Karpas-422 (cell line): ENCODE measurements at places on chromosomes 7 and 10.
A peak's percentile ranks its signal among the peaks of the same experiment; 100 is the strongest.

GRCh38 chr7:30595436-30596013, 847 bp downstream of the GARS1 start:
- DNase-seq = no peak
- H3K4me3 ChIP-seq = peak overlapping the region; percentile 89
- peaks cover 32% of the 10 kb centered on the region for H3K36me3 ChIP-seq
- peaks cover 21% of the 10 kb centered on the region for H3K4me1 ChIP-seq

DNA sequence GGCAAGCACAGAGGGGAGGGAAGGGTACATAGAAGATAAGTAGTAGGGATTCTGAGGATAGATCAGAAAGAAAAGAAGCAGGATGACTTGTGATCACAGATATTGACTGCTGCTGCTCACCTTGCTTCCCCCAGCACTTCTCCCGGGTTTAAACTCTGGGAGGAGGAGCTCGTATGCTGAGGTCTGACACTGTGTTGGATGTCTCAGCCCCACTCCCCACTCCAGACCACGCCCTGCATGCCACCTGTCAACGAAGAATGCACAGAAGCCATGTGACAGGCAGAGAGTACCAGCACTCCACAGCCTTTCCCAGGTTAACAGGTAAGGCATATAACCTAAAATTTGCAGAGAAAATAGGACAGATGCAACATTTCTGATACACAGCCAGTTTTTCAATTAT, 388.9 kb downstream of the TNS3 start:
- no peak overlapping the region for H3K4me3 ChIP-seq
- H3K36me3 ChIP-seq = no peaks in the 10 kb centered on the region
- no peak overlapping the region for H3K27ac ChIP-seq
- no peak for DNase-seq
- H3K27me3 ChIP-seq = no peaks in the 10 kb centered on the region

DNA sequence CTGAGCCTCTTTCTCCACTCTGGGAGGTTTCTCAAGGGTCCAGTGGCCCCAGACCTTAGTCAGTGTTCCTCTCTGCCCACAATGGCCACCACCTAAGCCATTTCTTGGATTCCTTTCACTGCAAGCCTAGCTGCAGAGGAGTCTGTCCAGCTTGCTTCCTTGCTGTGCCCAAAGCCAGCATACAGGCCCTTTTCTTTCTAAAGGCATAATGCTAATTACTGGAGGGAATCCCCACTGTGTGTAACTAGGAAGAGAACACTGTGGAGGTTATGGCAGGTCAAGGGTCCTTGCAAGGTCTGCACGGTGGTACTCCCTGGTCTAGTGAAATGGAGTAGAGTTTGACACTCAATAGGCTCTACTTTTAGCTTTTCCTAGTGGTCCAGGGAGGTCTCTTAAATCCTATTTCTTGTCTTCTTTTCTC, 70.4 kb upstream of the CC2D2B start:
- no peak for DNase-seq
- peaks cover 21% of the 10 kb centered on the region for H3K4me1 ChIP-seq
- no peaks in the 10 kb centered on the region for H3K27me3 ChIP-seq
- H3K27ac ChIP-seq = no peak overlapping the region
- no peak overlapping the region for H3K4me3 ChIP-seq
- H3K36me3 ChIP-seq = no peaks in the 10 kb centered on the region

- no peaks in the 10 kb centered on the region for H3K4me1 ChIP-seq
- H3K27ac ChIP-seq = no peak overlapping the region
- no peaks in the 10 kb centered on the region for H3K27me3 ChIP-seq
- DNase-seq = no peak
- H3K4me3 ChIP-seq = no peak overlapping the region
Measured at GRCh38 chr10:97991871-97992270, 38.5 kb downstream of the CRTAC1 start.

- peak overlapping the region; percentile 98 for H3K27ac ChIP-seq
- no peaks in the 10 kb centered on the region for H3K36me3 ChIP-seq
- no peaks in the 10 kb centered on the region for H3K27me3 ChIP-seq
- no peak overlapping the region for H3K4me3 ChIP-seq
- peak; percentile 39 for DNase-seq
Measured at GRCh38 chr7:47804767-47805545, 143.3 kb downstream of the PKD1L1 start.

GRCh38 chr7:36563706-36564327, 160.5 kb downstream of the AOAH start:
- H3K4me1 ChIP-seq = no peaks in the 10 kb centered on the region
- DNase-seq = no peak
- no peak overlapping the region for H3K4me3 ChIP-seq
- H3K27ac ChIP-seq = no peak overlapping the region
- no peaks in the 10 kb centered on the region for H3K27me3 ChIP-seq

GRCh38 chr7:5232874-5233273, 42.8 kb downstream of the WIPI2 start:
- peaks cover 36% of the 10 kb centered on the region for H3K4me1 ChIP-seq
- no peak overlapping the region for H3K4me3 ChIP-seq
- no peak for DNase-seq
- peaks cover 30% of the 10 kb centered on the region for H3K36me3 ChIP-seq
- no peaks in the 10 kb centered on the region for H3K27me3 ChIP-seq
- no peak overlapping the region for H3K27ac ChIP-seq

DNA sequence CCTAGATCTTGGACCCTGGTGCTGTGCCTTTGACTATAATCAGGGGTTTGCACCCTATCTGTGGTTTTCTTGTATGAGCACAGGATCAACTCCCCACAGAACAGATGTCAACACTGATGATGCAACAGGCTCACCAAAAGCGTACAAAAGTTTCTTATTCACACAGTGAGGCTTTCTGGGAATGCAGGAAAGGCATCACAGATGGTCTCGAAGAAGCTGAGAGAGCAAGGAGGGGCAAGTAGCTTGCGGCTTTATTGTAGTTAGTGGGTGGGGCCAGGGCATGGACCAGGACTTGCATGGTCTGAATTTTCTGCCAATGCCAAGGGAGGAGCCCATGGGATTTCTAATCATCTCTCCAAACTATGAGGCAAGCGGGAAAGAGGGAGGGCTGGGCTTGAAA, 46.2 kb downstream of the SEC61G start:
- DNase-seq = no peak
- H3K36me3 ChIP-seq = no peaks in the 10 kb centered on the region
- H3K4me3 ChIP-seq = no peak overlapping the region
- no peaks in the 10 kb centered on the region for H3K4me1 ChIP-seq
- no peaks in the 10 kb centered on the region for H3K27me3 ChIP-seq

DNA sequence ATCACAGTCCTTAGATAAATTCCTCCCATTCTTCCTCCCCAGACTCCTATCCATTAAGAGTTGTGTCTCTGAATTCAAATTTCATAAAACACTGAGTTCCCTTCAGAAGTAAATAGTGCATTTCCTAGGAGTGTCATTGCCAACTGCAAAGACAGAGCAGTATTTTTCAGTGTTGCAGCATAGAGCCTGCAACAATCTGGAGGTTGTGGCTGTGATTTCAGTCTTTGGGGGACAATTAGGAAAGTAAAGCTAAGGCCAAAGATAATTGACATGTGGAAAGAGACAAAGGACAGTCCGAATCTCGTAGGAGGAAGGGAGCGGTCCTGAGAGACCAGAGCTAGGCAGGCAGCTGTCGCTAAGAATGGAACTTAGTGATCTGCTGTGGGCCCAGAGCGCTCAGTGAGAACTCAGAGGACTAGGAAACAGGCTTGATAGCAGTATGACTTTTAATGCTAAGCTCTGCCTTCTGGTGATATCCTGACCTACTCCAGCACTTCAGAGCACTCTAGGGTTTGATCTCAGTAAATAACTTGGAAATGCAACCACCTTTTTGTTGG, 46.2 kb downstream of the PRPF18 start:
- H3K4me3 ChIP-seq = no peak overlapping the region
- no peaks in the 10 kb centered on the region for H3K36me3 ChIP-seq
- H3K4me1 ChIP-seq = peaks cover 15% of the 10 kb centered on the region
- no peaks in the 10 kb centered on the region for H3K27me3 ChIP-seq

- H3K4me1 ChIP-seq = no peaks in the 10 kb centered on the region
- H3K27ac ChIP-seq = no peak overlapping the region
- H3K4me3 ChIP-seq = no peak overlapping the region
- no peaks in the 10 kb centered on the region for H3K27me3 ChIP-seq
- DNase-seq = no peak
- no peaks in the 10 kb centered on the region for H3K36me3 ChIP-seq
Measured at GRCh38 chr7:127064-127598, 65.2 kb upstream of the FAM20C start.

- H3K27me3 ChIP-seq = no peaks in the 10 kb centered on the region
- no peak overlapping the region for H3K4me3 ChIP-seq
- no peak overlapping the region for H3K27ac ChIP-seq
- DNase-seq = no peak
- H3K4me1 ChIP-seq = no peaks in the 10 kb centered on the region
Measured at GRCh38 chr7:41047789-41048191, 655.1 kb downstream of the INHBA start.

DNA sequence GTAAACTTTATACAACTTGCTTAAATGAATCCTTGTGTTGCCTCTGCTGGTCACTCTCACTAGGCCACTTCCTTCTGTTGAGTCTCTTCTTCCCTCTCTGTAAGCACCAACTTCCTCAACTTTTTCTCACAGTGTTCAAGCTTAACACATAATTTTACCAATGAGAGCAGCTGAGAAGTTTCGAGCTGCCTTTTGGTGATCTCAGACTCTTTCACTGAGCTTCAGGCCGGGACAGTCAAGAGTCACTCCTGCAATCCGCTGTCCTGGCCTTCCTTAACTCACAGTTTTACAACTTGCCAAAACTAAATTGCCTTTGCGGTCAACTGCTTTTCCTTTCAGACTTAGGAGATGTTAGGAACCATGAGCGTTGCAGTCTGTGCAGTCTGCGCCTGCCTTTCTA, 47.4 kb downstream of the PRPF18 start:
- no peak for DNase-seq
- H3K36me3 ChIP-seq = no peaks in the 10 kb centered on the region
- H3K27ac ChIP-seq = no peak overlapping the region
- no peaks in the 10 kb centered on the region for H3K27me3 ChIP-seq

- H3K36me3 ChIP-seq = peaks cover 4% of the 10 kb centered on the region; the same call in 1 of the 2 replicates
- H3K4me3 ChIP-seq = no peak overlapping the region
- H3K27ac ChIP-seq = peak overlapping the region; percentile 78
- peaks cover 49% of the 10 kb centered on the region for H3K4me1 ChIP-seq
Measured at GRCh38 chr10:123399276-123399839, 245.2 kb downstream of the BUB3 start.

GRCh38 chr10:71401056-71401455, 4.3 kb downstream of the CDH23 start:
- no peak for DNase-seq
- no peaks in the 10 kb centered on the region for H3K36me3 ChIP-seq
- H3K27me3 ChIP-seq = no peaks in the 10 kb centered on the region
- no peaks in the 10 kb centered on the region for H3K4me1 ChIP-seq

GRCh38 chr7:102275123-102275703, 11.5 kb upstream of the SH2B2 start:
- H3K4me1 ChIP-seq = peaks cover 59% of the 10 kb centered on the region
- no peaks in the 10 kb centered on the region for H3K27me3 ChIP-seq
- no peak for DNase-seq
- H3K4me3 ChIP-seq = no peak overlapping the region

- no peaks in the 10 kb centered on the region for H3K27me3 ChIP-seq
- H3K36me3 ChIP-seq = 0 out of 2 replicates have a peak, but pooled peaks cover 3% of the 10 kb centered on the region
- peak overlapping the region; percentile 97 for H3K27ac ChIP-seq
- peak; percentile 94 for DNase-seq
- H3K4me3 ChIP-seq = peak overlapping the region; percentile 78
Measured at GRCh38 chr7:28570113-28570969, 158.0 kb downstream of the CREB5 start.

GRCh38 chr7:74599244-74599643, 58.3 kb upstream of the GTF2I start:
- H3K27ac ChIP-seq = no peak overlapping the region
- H3K27me3 ChIP-seq = no peaks in the 10 kb centered on the region
- no peaks in the 10 kb centered on the region for H3K36me3 ChIP-seq
- H3K4me1 ChIP-seq = peaks cover 13% of the 10 kb centered on the region

DNA sequence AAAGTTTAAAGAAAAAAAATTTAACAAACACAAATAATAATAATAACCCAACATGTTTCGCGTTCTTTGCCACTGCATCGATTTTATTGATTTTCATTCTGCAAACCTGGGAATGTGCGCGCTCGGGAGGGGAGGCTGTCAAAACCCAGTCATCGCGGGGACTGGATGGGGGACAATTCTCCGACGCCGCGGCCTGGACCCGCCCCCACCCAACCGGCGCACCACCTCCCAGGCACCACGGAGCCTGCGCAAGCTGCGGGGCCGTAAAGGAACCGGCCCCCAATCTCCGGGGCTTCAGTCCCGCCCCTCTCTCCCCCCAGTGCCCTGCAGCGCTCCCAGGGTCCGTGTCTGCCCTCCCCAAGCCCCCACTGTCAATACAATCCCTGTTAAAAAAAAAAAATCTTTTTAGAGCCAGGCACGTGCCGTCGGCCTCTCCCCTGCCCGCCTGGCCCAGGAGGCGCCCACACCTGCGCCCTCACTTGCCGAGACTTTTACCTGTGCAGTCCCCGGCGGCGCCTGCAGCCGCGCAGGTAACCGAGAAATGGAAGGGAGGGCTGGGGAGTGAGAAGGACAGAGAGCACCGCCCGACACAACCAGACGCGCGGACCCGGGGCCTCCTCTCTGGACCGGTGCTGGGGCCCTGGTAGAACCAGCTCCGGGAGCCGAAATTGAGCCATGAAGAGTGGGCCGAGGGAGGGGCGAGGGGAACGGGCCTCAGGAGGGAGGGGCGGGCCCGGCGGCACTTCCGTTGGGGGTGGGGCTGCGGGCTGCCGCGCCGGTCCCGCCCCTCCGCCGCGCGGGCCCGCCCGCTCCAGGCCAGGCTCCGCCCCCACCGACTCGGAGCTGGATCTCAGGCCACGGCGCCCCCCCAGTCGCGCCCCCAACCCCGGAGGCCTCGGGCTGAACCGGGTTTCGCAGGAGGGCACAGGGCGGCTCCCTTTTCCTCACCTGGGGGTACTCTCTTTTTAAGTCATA, 7.6 kb upstream of the ZNF503 start:
- H3K36me3 ChIP-seq = no peaks in the 10 kb centered on the region
- DNase-seq = peak; percentile 68
- H3K4me1 ChIP-seq = no peaks in the 10 kb centered on the region
- H3K4me3 ChIP-seq = peak overlapping the region; percentile 70
- no peaks in the 10 kb centered on the region for H3K27me3 ChIP-seq
- no peak overlapping the region for H3K27ac ChIP-seq

DNA sequence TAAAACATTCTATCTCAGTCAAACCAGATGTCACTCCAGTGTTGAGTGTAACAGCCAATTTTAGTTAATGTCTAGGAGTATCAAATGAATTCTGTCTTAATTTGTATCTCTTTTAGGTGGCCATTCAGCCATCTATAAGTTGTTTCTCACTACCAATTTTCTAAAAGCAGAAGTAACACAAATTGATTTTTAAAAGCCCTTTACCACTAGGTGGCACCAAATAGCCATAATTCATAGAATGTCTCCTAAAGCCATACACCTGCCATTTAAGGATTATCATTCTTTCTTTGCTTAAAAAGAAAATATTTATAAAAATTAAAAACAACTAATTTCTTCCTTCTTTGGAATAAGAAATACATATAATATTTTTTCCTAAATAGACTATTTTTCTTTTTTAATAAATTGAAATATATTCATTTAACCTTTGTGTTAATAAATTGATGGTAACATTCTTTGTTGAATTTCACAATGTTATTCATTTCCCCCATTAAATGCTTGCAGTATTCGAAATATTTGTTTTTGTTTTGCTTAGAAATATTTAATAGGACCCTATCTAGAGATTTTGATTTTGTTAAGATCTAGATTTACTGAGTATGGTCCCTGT, 107.8 kb upstream of the PPP1R3A start:
- no peaks in the 10 kb centered on the region for H3K36me3 ChIP-seq
- H3K4me3 ChIP-seq = no peak overlapping the region

- no peak for DNase-seq
- H3K36me3 ChIP-seq = no peaks in the 10 kb centered on the region
- H3K27ac ChIP-seq = no peak overlapping the region
Measured at GRCh38 chr10:71421075-71421434, 24.3 kb downstream of the CDH23 start.

GRCh38 chr10:86349474-86349873, 17.1 kb downstream of the GRID1 start:
- H3K27ac ChIP-seq = no peak overlapping the region
- no peaks in the 10 kb centered on the region for H3K27me3 ChIP-seq
- no peaks in the 10 kb centered on the region for H3K36me3 ChIP-seq
